Activated CD4-positive, CD25-positive, alpha-beta regulatory T cell (primary cell): ENCODE measurements at places on chromosomes 1 and 21.

- no peak for DNase-seq
Measured at GRCh38 chr1:172976222-172977041, 74.3 kb downstream of the TNFSF18 start.

GRCh38 chr1:149986486-149987296 lies 23.8 kb downstream of the OTUD7B start:
- no peak for DNase-seq

DNA sequence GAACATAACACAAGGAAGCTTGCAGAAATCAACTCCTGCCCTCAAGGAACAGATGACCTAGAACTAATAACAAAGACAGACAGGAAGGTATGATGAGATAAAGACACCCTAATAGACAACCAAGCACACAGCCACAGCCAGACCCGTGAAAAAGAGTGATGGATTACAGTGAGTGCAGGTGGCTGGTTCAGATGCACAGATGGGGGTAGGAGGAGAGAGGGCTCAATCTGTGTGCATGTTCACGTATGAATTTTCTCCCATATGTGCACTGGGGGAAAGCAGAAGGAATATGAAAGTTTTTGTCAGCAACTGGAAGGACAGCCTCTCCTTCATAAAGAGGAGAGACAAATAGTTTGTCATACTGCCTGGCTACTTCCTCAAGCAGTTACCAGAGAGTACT lies 367.1 kb downstream of the PBX1 start:
- no peak for DNase-seq

DNA sequence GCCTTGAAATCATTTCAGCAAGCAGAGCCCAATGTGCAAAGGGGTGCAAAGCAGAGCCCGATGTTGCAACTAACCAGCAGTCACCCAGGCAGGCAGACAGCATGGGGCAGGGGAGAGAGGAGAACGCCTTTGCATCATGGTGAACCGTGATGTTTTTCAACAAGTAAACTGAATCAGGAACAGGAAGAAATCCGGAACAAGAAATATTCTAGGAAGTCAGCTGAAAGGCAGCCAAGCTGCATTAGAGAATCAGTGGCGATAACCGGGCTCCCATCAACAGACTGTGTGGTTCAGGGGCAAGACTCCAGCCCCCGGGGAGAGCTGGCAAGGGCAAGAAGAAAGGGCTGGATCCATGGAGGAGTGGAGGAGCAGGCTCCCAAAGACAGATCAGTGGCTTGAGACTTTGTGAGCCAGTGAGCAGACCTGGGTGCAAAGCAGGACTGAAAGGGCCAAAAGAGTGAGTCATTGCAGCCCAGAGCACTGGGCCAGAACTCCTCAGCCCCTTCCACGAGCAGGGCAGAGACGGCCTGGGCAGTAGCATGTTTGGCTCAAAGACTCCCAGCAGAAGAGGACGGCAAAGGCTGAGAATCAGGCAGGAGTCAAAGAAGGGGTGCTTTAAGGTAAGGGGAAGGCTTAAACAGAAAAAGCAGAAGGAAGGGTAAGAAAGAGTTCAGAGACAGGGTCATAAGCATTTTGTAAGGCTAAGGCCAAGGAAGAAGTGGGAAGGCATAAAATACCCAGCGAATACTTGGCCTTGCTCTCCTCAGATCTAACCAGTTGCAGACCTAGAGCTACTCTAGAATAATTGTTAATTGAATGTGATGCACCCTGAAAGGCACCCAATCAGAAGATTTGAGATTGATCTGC lies 155.0 kb downstream of the SETD4 start:
- DNase-seq = no peak

- no peak for DNase-seq
Measured at GRCh38 chr1:93528412-93528811, 80.5 kb downstream of the FNBP1L start.

DNA sequence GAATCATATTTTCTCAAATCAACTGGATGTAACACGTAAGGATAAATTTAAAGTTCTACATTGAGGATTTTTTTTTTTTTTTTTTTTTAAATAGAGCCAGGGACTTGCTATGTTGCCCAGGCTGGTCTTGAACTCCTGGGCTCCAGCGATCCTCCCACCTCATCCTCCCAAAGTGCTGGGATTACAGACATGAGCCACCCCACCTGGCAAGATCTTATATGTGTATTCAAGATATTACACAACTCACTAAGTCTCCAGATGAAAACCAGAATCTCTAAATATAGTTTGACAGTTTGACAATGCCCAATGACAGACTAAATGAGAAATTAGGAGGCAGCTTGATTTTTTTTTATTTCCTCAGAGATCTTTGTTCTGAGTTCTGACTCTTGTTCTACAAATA lies 6.8 kb downstream of the YY1AP1 start:
- no peak for DNase-seq

DNA sequence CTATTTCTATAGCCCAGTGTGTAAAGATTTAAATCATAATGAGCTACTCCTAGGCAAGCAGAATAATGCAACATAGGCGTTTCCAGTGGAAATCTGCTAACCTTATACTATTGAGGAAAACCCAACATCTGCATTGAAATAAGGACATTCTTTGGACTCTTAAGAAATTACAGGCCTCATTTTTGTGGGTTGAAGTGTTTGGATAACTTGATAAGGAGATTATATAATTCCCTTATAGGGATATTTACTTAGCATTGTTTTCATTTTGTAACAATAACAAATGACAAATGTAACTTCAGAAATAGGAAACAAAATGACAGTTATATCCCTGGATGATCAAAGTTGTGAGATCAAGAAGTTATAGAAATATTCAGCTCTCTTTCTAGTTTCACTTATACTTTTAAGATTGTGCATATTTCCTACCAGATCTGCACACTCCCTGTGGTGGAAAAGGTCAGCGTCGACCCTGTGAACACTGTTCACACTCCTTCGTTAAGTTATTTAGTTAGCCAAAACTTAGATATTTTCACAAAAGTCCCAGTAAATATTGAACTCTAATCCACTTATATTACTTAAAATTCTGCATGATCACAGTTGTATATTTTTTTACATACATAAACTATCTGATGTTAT lies 284.4 kb upstream of the C1orf105 start:
- no peak for DNase-seq

- DNase-seq = no peak
Measured at GRCh38 chr1:81453367-81453703, 347.4 kb upstream of the ADGRL2 start.

GRCh38 chr1:168050307-168050706 lies 86.4 kb downstream of the GPR161 start:
- DNase-seq = no peak

GRCh38 chr1:94396356-94397010 lies 21.7 kb upstream of the ABCD3 start:
- DNase-seq = no peak

GRCh38 chr1:26915204-26915842 lies 1.5 kb upstream of the NR0B2 start:
- DNase-seq = no peak

- DNase-seq = no peak
Measured at GRCh38 chr21:42352441-42353095, 1.8 kb upstream of the TFF2 start.

DNA sequence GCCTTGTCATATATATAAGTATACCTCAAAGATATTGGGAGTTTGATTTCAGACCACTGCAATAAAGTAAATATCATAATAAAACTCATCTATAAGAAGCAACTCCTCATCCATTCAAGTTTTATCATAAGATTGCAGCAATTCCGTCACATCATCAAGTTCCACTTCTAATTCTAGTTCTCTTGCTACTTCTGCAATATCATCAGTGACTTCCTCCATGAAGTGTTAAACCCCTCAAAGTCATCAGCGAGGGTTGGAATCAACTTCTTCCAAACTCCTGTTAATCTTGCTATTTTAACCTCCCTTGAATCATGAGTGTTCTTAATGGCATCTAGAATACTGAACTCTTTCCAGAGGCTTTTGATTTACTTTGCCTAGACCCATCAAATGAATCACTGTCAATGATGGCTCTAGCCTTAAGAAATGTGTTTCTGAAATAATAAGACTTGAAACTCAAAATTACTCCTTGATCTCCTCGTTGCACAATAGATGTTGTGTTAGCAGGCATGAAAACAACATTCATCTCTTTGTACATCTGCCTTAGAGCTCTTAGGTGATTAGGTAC lies 88.3 kb downstream of the RPE65 start:
- DNase-seq = no peak

- no peak for DNase-seq
Measured at GRCh38 chr1:64901663-64902062, 64.7 kb downstream of the JAK1 start.

DNA sequence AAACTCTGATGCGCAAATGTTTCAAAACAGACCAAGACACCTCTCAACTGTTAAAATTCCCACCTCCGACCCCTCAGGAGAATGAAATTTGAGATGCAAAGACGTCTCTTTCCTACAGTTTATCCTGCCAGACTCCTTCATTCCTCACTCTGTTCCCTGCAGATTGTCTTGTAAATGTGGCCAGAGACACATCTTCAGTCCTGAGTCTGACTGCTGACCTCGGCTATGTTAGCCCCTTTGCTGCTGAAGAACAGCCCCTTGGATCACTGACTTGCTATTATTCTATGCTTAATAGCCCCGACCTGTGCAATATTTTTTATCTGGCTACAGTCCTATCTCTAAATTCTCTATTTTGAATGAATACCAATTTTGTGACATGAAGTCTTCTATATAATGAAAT lies 16.6 kb upstream of the ESRRG start:
- no peak for DNase-seq

DNA sequence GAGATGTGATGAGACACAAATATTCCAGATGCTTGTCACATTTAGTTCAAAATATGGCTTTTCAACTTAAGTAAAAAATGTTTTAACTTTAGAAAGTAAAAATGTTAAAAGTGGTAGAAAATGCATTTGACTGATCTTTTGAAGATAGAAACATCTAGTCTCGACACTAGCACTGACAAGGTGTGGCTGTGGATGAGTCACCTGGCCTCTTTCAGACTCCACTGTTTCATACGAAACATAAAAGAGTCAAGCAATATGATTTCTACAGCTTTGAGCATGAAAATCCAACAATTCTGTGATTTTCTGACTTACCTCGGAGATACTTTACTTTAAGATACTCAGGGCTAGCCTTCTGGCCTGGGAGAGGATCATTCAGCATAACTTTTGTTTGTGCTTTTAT lies 47.7 kb downstream of the TTC13 start:
- DNase-seq = no peak

GRCh38 chr21:38993561-38993960 lies 187.8 kb downstream of the ETS2 start:
- DNase-seq = no peak

DNA sequence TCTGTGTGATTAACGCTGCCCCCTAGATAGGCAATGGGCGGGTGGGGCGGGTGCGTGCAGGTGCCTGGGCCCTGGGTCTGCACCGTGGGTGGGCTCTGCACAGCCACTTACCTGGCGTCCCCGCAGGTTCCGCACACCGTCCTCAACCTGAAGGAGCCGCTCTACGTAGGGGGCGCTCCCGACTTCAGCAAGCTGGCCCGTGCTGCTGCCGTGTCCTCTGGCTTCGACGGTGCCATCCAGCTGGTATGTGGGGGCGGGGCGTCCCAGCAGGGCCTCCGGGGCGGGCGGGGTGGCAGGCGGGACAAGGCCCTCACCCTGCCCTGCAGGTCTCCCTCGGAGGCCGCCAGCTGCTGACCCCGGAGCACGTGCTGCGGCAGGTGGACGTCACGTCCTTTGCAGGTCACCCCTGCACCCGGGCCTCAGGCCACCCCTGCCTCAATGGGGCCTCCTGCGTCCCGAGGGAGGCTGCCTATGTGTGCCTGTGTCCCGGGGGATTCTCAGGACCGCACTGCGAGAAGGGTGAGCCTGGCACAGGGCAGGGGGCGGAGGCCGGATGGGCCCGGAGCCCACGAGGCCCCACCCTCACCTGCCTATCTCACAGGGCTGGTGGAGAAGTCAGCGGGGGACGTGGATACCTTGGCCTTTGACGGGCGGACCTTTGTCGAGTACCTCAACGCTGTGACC lies 22.8 kb downstream of the RNF223 start:
- DNase-seq = no peak

DNA sequence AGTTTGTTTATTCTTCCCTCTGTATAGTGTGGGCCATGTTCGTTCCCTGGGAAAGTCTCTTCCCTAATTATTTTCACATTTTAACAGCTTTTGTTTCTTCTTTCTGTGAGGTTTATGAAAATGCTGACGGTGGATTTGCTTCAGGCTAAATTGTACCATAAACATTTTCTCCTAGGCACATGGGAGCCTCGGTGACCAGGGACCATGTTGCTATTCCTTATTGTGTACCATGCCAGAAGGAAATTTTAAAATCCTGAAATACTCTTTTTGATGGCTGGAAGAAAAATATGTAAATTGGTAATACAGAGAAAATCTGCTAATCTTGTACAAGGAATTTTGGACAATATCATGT lies 230.1 kb upstream of the JUN start:
- no peak for DNase-seq

DNA sequence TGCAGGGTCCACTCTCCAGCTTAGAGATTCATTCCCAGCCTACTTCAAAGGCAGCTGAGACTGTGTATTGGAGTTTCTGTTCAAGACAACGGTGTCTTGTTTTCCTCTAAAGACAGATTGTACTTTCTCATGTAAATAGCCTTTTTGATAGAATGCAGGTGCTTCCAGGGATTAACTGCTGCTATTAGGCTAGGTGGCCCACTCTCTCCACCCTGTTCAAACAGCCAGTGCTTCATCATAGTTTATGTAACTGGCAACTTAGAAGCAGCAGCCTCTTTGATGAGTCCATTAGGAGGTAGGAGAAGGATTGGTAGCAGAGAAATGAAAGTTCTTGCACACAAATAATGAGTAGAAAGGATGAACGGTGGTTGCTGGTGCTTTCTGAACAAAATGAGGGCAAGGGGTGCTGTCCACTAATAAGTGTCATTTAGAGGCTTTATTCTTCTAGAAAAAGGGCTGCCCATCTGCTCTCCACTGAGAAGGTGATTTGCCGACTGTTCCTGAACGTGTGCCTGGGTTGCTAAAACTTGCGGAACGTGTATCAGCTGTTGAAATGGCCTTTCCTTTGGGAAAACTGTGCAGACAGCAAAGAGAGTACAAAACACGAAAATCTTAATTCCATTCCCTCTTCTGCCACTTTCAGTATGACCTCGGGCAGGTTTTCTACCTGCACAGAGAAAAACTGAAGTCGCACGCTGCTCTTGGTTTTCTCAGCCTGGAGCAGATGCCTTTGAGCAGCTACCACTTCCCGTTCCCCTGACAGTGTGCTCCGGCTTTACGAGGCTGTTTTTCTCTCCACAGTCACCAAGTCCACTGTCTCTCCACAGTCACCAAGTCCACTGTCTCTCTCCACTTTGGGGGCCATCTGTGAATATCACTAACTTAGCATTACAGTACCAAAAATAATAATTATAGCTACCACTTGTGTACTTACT lies 228.9 kb downstream of the KIF26B start:
- no peak for DNase-seq

- no peak for DNase-seq
Measured at GRCh38 chr1:42679364-42679983, 2.7 kb upstream of the YBX1 start.

GRCh38 chr1:153805042-153805745 lies 30.0 kb downstream of the SLC27A3 start:
- no peak for DNase-seq

GRCh38 chr1:43932786-43933385 lies 715 bp upstream of the ARTN start:
- DNase-seq = no peak
